ENCODE measurements at places on chromosomes 5 and 9.
A peak's percentile ranks its signal among the peaks of the same experiment; 100 is the strongest.

- DNase-seq, result peak; percentile 74
Observed at GRCh38 chr5:67246108-67246507, 49.5 kb upstream of the CD180 start.

- DNase-seq, result no peak
Observed at GRCh38 chr9:124045076-124045829, 33.7 kb downstream of the LHX2 start.

DNA sequence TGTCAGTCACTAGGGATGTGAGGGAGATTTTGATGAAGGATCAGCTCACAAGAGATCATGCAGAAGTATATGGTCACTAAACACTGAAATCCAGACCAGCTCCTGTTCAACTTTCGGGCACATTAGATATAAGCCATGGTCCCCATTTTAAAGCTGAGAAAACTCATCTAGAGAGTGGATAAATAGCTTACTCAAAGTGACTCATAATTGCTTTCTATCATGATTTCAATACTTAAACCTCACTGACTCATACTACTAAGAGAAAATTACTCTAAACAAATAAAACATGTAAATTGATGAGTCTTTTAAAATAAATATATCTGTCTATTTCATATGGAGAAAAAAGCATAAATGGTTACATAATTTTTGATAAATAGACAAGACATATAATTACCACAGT lies 567.7 kb downstream of the TLR4 start:
- no peak for DNase-seq

DNA sequence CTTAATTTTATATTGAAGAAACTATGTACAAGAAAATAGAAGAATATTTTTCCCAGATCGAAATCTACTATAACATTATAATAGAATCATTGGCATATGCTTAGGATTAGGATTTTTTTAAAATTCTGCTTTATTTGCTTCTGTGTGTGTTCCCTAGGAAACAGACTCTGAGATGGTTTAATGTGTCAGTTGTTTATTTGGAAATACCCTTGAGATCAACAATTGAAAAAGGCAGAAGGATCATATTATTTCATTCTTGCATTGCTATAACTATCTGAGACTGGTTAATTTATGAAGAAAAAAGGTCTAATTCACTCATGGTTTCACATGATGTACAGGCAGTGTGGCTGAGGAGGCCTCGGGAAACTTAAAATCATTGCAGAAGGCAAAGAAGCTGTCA lies 622.6 kb downstream of the PRR16 start:
- DNase-seq, result no peak

GRCh38 chr9:113567361-113568080 lies 104.0 kb downstream of the RGS3 start:
- DNase-seq, result no peak

- no peak for DNase-seq
Observed at GRCh38 chr5:150626853-150627276, 13.6 kb upstream of the SYNPO start.

- DNase-seq, result peak; percentile 96
Observed at GRCh38 chr9:122402403-122402871, 31.6 kb downstream of the PTGS1 start.

GRCh38 chr9:95175523-95175922 lies 142.0 kb downstream of the FANCC start:
- DNase-seq, result no peak

- DNase-seq, result no peak
Observed at GRCh38 chr9:85528607-85529006, 213.1 kb downstream of the AGTPBP1 start.
